CD4-positive, alpha-beta T cell (primary cell): ENCODE measurements at places on chromosomes 7 and 10. TPM values are rescaled to one million over a fixed set of nuclear protein-coding genes. Genes with fewer than 3 reads are reported as not detected.

DNA sequence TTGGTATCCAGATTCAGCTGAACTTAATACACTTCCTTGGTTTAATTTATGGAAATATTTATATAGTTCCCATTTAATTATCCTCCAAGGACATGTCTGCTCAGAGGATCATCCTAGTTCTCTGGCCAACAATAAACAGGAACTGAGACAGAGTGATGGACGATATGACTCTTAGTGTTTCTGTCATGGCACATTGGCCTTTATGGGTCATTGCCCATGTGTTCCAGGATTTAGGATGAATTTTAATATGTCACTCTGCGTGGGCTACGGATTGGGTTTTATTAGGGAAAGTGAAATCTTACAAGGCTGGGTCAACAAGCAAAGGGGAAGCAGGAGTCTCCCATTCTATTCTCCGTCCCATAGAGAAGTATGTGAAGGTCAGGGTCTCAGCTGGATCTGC, 18.8 kb upstream of the TNPO3 start:
- DNase-seq: no peak

ADK gene
- total RNA-seq: 17.6 TPM

TSPAN33 gene
- total RNA-seq: 3.6 TPM

GRCh38 chr10:22253580-22253882, 35.7 kb upstream of the EBLN1 start:
- DNase-seq: peak; percentile 69

ACSL5 gene
- 11.4 TPM for total RNA-seq

- DNase-seq: no peak
Measured at GRCh38 chr7:94649450-94649849, 6.5 kb downstream of the SGCE start.

GRCh38 chr7:16929146-16929762, 47.5 kb upstream of the AGR3 start:
- DNase-seq: no peak
